Stimulated activated CD8-positive, alpha-beta memory T cell treated with anti-CD3 and anti-CD28 coated beads, Interleukin-15, amount 100 ng/mL, for 4 hours (primary cell): ENCODE measurements at places on chromosomes 2 and 18.

GRCh38 chr2:109371481-109372170 lies 242.1 kb downstream of the SEPTIN10 start:
- DNase-seq, result no peak

GRCh38 chr2:21095714-21096113 lies 28.1 kb upstream of the TDRD15 start:
- no peak for DNase-seq

DNA sequence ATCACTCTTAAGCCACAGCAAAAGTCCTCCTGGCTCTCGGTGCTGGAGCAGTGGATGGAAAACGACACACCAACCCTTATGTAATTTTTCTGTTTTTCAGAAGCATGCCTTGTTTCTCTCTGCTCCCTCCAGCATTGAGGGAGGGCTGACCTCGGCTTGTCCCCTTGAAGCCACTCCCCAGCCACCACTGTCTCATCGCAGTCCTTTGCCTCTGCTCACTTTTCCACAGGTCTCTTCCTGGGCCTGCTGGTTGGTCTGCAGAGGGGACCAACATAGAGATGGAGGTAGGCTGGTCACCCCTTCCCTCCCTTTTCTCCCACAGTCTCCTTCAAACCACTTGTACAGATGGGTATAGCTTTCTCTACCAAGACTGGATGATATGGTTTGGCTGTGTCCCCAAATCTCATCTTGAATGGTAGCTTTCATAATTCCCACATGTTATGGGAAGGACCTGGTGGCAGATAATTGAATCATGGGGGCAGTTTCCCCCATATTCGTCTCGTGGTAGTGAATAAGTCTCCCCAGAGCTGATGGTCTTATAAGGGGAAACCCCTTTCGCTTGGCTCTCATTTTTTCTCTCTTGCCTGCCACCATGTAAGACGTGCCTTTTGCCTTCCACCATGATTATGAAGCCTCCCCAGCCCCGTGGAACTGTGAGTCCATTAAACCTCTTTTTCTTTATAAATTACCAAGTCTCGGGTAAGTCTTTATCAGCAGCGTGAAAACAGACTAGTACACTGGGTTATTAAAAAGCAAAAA lies 14.3 kb upstream of the RIOK3 start:
- DNase-seq, result no peak

GRCh38 chr2:58098254-58099095 lies 51.9 kb downstream of the VRK2 start:
- no peak for DNase-seq

- no peak for DNase-seq
Observed at GRCh38 chr18:63588909-63589308, 1.8 kb downstream of the SERPINB13 start.

- DNase-seq, result no peak
Observed at GRCh38 chr18:40608226-40608625, 1346.8 kb upstream of the PIK3C3 start.

DNA sequence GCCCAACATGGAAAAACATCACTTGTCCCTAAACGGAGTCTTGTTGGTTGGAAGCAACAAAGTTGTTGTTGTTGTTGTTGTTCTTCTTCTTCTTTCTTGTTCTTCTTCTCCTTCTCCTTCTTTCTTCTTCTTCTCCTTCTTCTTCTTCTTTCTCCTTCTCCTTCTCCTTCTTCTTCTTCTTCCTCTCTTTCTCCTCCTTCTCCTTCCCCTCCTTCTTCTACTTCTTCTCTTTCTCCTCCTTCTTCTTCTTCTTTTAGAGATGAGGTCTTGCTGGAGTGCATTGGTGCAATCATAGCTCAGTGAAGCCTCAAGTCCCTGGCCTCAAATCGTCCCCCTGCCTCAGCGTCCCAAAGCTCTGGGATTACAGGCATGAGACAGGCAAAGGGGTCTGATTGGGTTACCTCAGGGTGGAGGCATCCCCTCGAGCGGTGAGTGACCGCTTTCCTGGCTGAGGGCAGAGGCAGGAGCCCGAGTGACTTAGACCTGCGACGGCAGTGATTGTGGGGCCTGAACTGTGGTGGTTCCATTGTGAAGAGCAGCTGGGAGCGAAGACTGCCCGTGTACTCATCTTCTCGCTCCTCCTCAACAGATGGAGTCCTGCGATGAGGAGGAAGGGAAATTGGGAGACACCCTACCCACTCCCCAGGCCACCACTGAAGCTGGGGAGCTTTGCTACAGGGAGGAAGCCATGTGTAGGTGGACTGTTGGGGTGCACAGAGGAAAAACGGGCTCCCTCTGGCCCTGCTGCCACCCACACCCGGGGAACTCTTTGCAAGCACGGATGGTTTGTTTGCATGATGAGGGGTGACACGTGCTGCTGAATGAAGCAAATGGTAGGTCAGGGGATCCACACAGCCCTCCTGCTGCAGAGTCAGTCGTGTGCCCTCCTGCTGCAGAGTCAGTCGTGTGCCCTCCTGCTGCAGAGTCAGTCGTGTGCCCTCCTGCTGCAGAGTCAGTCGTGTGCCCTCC lies 7.0 kb upstream of the PER2 start:
- DNase-seq, result no peak

GRCh38 chr18:32201948-32202672 lies 12.3 kb downstream of the MEP1B start:
- DNase-seq, result no peak

DNA sequence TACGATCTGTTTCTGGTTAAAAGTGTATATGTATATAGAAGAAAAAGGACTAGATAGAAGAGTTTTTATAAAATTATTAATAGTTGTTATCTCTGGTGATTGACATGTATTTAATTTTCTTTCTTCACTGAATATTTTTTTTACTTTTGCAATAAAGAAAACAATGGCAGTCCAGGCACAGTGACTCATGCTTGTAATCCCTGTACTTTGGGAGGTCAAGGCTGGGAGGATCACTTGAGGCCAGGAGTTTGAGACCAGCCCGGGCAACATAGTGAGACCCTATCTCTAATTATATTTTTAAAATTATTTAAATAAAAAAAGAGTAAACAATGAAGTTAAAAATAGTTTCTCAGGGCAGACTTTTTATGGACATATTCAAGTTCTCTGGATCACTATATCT lies 114.7 kb downstream of the FAM117B start:
- DNase-seq, result no peak

DNA sequence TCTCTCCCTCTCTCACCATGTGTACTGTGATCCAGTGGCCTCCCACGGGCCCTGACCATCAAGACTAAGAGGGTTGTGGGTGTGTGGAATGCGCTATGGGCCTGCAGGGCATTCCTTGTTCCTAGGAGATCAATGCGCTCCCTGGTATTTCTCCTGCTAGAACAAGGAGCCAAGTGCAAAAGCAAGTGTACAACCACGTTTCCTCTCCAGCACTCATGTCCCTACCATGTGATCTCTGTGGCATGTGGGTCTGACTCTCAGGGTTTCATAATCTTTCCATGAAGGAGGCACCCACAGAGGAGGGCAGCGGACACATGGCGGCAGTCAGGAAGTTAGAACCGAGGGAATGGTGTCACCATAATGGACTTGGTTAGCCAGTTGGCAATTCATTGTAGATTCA lies 91.4 kb downstream of the MAPK4 start:
- no peak for DNase-seq

DNA sequence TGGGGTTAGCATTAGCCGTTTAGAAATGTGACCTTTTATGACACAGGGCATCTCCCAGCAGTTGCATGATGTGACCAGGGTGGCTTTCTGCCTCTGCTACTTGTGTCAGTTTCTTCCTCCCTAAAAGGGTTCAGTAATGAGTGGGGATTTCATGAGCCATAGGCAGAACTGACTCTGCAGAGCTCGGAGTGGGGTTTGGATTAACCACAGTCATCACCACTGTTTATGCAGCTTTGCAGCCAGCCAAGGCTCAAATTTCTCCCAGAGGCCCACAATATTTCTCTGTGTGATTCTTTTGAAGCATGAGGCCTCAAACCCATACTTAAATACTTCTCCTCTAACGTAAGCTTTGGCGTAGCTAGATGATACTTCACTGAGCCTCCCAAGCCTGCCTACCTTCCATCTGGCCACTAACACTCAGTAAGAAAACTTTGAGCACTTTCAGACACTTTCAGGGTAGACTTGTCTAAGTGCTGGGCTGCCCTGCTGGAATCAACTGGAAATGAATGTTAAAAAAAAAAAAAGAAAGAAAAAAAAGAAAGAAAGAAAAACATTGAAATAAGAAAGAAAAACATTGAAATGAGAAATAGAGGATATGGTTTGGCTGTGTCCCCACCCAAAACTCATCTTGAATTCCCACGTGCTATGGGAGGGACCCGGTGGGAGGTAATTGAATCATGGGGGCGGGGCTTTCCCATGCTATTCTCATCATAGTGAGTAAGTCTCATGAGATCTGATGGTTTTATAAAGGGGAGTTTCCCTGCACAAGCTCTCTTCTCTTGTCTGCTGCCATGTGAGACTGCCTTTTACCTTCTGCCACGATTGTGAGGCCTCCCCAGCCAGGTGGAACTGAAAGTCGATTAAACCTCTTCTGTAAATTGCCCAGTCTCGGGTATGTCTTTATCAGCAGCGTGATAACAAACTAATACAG lies 11.5 kb upstream of the LAPTM4A start:
- DNase-seq, result no peak

GRCh38 chr2:204364860-204365535 lies 180.3 kb upstream of the PARD3B start:
- no peak for DNase-seq

DNA sequence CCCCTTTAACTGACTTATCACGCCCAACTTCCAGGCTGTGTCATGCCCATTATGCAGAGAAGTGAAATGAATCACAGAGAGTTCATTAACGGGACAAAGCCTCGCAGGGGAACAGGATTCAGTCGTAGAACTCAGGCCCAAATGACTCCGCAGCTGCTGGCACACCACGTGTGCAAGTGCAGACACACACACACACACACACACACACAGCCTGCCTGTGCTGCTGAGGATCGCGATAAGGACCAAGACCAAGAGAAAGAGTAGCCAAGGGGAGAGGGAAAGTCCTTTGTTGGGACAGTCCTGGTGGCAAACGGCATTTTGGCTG lies 90.0 kb upstream of the TAF1B start:
- DNase-seq, result no peak
